Stimulated activated CD8-positive, alpha-beta memory T cell treated with anti-CD3 and anti-CD28 coated beads, Interleukin-7, amount 100 ng/mL, for 24 hours (primary cell): ENCODE measurements at places on chromosomes 7 and 10.

DNA sequence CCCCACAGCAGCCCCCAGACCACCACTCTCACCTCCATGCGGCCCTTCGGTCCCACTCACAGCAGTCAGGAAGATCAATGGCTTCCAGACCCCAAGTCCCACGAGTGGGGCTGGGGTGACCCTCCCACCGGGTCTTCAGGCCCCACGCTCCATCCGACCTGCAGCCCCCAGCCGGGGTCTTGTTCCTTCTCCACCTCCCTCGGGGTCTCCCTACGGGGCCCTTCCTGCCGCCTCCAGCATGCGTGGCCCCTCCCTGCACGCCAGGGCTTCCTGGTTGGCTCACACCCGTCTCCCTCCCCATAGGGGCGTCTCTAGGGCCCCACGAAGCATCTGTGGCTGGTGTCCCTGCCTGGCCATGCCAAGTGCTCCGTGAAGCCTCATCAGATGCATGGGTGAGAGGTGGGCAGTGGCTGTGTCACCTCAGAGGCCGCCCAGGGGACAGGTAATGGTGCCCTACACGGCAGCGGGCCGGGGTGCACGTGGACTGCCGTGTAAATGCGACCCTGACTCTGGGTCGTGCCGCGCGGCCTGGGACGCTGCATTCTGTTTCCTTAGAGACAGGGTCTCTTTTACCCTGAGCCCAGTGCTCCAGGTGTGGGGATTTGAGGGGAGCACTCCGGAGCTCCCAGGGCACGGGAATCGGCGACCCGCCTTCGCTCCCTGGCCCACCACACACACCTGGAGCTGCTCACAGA is 19.9 kb downstream of the ADAP1 start:
- DNase-seq, result no peak

DNA sequence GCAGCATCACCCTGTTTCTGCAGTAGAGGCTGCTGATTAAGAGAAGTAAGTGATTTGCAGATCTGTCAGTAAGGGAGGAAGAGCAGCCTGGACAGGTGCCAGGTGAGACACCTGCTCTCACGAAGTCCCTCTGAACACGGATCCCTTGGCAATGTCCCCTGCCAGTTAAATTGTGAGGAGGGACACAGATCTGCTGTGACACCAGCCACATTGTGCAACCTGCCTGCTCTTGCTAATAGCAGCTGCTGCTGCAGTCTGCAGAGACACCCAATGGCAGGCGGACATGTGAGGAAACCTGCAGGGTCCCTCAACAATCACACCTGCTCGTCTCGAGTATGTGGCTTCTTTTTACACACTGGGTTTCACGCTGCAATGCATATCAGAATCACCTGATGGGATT is 31.9 kb downstream of the ANXA11 start:
- no peak for DNase-seq

GRCh38 chr10:17175551-17175950 is 25.9 kb downstream of the TRDMT1 start:
- no peak for DNase-seq

- no peak for DNase-seq
Measured at GRCh38 chr7:24478137-24478655, 95.1 kb upstream of the PALS2 start.

DNA sequence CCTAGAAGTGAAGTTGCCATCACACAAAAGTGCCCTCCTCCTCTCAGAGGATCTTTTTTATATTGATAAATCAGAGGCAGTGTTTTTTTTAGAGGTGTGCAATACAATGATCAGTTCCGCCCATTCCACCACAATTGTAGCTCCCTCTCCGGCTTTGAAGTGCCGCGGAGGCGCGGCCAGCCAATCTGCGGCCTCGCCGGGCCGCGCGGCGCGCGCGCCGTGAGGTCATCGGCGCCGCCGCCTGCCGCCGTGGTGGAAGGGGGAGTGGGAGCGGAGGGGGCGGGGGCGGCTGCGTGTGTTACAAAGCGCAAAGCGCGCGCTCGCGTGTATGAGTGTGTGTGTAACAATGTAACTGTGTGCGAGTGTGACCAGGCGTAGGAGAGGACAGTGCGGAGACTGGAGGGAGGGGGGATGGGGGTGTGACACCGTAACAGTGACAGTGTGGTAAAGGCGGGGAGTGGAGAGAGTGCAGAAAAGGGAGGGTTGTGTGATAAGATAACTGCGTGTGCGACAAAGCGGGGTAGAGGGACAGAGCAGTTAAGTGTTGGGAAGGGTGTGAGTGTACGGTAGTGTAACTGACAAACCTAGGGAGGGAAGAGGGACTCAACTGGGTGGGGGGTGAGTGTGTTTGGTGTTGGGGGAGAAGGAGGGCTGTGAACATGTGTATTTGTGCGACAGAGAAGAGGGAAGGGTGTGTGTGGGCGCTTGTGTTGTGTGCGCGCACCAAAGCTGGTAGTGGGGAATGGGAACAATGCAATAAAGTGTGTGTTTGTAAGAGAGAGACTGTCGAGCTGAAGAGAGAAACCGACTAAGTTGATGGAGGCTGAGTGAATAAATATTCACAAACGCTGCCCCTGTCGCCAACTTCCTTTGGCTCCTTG is at the start of gene SP8:
Gene SP8 (minus strand): TSS at position 108 of the 881 bp plus-strand sequence. CDS start 88 bp downstream, at position 20.
- DNase-seq, result no peak
